Fibroblast of gingiva (primary cell): ENCODE measurements at places on chromosomes 16 and 17.
A peak's percentile ranks its signal among the peaks of the same experiment; 100 is the strongest.

DNA sequence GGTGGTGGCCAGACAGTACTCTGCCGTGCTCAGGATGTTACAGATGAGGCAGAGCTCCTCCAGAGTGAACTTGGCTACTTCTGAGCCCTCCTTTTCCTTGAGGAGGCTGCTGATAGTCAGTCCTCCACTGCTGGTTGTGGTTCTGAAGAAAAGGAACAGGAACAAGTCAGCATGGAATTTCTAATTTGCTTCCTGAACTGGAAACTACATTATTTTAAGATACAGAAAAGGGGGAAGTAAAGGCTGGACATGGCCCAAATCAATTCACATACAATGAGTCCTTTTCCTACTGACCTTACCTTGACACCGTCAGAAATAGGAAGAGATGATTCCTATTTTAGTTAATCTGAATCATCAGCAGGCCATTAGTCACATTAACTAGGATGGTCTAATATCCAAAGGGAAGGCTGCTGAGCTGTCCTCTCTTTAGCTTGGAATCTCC lies 154.2 kb downstream of the VPS53 start:
- no peak for DNase-seq

DNA sequence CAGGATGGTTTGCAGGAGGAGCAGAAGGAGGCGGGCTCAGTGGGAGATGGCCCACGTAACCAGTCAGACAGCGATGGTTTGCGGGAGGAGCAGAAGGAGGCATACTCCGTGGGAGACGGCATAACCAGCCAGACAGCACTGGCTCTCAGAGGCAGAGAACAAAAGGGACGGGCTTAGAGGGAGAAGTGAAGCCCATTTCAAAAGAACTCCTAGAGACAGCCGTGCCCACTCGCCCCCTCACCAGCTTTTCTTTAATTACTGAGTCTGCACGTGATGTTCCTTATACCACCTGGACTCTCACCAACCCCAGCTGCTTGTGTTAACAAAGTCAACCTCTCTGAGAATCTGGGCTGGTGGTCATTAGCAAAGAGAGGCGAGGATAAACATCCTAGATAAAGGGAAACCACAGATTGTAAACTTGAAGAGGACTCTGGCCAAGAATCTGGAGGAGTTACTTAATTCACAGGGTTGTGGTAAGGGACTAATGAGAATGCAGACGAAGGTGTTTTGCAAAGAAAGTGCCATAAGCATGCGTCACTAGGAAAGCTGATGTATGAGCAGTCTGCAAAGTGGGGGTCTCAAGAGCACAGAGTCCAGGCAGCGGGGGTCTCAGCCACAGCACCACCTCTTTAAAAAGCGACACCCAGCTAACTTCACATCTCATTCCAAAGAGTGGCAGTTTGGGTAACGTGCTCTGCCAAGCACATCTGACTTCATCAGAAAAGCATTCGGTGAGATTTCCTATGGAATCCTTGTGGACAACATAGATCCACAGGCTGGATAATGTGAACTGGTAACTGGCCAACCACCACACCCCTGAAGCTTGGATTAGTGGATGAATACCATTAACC lies 51.7 kb downstream of the NXN start:
- DNase-seq, result peak; percentile 91

DNA sequence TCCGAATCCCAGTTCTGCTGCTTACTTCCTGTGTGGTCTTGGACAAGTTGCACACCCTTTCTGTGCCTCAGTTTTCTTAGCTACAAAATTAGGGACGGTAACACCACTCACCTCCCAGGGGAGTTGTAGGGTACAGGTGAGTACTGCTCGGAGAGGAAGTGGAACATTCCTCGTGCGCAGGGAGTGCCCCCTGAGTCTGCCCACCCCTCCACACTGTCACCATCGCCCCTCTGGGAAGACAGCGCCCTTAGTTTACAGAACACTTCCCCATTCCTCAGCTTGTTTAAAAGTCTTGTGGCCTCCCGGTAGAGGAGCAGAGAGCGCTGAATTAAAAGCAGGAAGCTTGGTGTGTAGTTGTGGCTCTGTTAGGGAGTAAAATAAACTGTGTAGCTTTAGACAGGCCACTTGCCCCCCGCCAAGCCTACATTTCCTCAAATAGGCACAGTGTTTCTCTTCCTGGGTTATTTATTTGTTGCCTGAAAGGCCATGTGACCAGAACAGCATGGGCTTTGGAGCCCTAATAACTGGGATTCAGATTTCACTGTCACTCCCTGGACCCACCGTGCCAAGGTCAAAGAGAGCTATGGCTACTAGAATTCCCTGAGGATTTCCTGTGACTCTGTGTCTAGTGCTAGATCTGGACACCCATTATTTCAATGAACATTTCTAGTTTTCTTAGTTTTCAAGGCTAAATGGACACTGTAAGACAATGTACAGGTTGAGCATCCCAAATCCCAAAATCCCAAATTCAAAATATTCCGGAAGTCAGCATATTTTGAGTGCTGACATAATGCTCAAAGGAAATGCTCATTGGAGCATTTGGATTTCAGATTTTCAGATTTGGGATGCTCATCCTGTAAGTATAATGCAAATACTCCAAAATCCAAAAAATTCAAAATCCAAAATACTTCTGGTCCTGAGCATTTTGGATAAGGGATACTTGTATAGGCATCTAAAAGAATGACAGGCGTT lies 372.5 kb downstream of the SNX29 start:
- no peak for DNase-seq

GRCh38 chr16:64773638-64774037 lies 348.2 kb downstream of the CDH11 start:
- no peak for DNase-seq

DNA sequence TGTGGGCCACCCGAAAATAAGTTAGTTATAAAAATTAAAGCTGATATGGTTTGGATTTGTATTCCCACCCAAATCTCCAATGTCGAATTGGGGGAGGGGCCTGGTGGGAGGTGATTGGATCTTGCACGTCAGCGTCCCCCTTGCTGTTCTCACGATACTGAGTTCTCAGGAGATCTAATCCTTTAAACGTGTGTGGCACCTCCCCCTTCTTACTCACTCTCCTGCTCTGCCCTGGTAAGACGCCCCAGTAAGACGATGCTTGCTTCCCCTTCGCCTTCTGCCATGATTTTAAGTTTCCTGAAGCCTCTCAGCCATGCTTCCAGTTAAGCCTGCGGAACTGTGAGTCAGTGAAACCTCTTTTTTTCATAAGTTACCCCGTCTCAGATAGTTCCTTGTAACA lies 35.4 kb downstream of the SYCE1L start:
- no peak for DNase-seq

- no peak for DNase-seq
Measured at GRCh38 chr16:85449885-85450245, 163.3 kb upstream of the GSE1 start.

- no peak for DNase-seq
Measured at GRCh38 chr17:32536736-32537643, 50.2 kb downstream of the CDK5R1 start.

- no peak for DNase-seq
Measured at GRCh38 chr17:35597604-35598003, 10.5 kb downstream of the AP2B1 start.

- no peak for DNase-seq
Measured at GRCh38 chr16:58850678-58851020, 116.5 kb upstream of the GOT2 start.

GRCh38 chr16:17768257-17768656 lies 297.5 kb upstream of the XYLT1 start:
- peak; percentile 72 for DNase-seq

DNA sequence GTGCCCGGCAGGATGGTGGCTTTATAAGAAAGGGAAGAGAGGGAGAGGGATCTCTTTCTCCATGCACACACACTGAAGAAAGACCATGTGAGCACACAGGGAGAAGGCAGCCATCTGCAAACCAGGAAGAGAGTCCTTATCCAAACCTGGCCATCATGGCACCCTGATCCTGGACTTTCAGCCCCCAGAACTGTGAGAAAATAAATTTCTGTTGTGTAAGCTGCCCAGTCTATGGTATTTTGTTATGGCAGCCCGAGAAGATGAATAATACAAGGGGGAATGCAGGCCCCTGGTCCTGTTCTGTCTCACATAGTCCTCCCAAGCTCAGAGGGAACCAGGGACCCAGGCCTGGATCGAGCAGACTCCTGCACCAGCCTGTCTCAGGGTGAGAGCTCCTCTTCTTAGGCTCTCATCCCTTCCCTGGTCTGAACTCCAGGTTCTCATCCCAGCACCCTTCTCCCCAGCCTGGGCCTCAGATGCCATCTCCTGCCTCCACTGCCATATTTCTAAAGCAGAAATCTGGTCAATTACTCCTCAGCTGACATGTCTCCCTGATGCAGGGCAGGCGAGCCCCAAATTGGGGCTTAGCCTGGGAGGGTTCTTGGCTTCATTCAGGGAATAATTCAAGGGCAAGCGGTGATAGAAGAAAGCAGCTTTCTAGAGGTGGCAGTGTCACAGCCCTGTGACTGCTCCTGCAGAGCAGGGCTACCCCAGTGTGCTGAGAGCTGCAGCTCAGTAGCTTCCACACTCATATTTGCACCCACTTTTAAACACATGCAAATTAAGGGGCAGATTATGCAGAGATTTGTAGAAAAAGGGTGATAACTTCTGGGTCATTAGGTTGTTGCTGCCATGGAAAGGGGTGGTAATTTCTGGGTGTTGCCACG lies 28.8 kb downstream of the IGFBP4 start:
- DNase-seq, result peak; percentile 33

DNA sequence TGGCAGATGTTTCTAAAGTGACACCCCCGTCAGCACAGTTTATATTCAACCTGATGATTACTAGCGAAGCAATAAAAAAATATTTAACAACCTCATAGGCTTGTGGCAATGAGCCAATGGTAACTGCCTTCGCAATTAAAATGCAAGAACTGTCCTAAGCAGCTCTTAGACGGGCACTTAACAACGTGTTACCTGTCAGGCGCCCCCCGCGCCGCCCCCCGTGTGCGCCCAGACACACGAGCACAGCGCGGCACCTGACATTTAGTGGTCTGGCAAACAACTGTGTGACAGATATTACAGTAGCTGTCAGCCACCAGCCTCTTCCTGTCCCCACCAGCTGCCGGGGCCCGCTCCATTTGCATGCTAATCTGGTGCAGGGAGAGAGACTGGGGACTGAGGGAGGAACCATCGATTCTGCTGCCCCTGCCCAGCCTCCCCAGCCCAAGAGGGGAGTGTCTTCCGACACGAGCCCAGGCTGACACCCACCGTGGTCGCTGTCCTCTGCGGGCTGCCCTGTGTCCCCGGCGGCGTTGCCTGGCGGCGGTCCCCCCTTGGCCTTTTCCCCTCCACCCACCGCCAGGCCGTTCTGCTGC lies 12.7 kb downstream of the NDUFAF8 start:
- DNase-seq, result no peak

DNA sequence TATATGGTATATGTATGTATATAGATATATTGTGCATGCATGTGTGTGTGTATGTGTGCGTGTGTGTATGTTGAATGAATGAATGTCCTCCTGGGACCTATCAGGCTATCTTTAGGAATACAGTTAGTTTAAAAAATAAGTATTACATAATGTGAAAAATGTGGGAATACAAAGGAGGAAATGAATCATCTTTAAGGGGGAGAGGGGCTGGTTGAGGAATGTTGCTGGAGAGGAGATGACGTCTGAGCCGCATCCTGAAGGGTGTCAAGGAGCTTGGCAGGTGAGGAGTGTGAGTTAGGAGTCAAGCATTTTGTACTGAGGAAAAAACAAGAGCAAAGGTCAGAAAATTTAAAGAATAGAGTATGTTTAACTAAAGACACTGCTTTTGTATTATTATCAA lies 62.4 kb upstream of the NLK start:
- DNase-seq, result no peak

DNA sequence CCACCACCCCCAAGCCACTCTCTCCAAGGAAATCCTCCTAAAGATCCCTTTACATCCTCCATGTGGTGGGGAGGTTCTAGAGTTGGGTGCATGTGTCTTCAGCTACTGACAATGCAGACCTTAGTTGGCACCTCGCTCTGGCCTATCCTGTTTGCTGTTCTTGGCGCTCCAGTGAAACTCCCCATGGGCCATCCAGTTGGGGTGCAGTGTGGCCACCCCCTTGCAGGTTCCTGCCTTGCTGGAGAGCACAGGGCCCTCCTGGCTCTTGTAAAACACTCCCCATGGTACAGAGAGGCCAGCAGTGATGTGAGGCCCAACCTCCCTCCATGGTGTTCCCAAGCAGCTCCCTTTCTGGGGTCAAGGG lies 22.7 kb upstream of the STH start:
- DNase-seq, result no peak

DNA sequence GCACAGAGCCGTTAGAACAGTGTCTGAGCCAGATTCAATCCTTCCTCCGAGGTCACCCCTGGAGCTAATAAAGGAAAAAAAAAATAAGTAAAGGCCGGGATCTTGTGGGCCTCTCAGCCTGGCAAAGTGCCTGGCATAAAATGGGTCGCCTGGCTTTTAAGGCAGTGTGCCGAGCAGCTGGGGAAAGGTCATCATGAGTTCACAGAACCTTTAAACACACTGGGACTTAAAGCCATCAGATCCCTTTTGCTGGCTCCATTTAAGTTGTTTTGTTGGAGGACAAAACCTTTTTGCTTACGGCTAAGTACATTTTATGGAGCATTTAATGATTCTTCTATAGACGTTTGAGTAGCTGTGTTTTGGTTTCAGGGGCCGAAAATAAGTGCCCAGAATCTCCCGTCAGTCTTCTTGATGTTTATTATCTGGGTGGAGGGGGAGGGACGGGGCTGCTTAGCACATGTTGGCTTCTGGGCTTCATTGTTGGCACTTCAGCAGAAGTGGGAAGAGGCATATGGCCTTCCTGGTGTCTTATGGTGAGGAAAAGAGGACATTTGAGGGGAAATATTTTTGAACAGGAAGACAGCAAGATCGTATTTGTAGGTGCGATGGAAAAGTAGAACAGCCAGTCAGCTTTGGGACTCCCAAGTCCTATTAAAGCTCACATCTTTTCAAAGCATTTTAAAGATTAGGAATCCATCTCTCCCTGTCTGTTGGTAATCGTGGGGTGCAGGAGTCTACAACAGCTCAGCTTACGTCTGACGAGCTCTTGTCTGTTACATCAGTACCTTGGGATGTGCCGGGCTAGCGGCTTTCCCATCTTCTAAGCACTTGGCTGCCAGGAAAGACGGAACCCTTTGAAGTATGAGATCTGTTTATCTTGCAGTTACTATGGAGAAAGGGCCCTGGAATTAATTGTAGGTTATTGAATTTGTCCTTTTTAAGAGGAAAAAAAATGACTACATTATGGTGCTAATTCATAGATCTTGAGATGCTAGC lies 31.1 kb downstream of the RBFOX1 start:
- no peak for DNase-seq

- DNase-seq, result peak; percentile 21
Measured at GRCh38 chr17:628089-628941, 86.3 kb downstream of the VPS53 start.

GRCh38 chr17:78777881-78778280 lies 4.2 kb downstream of the CYTH1 start:
- DNase-seq, result no peak

- DNase-seq, result no peak
Measured at GRCh38 chr17:54046570-54046969, 223.8 kb downstream of the KIF2B start.

DNA sequence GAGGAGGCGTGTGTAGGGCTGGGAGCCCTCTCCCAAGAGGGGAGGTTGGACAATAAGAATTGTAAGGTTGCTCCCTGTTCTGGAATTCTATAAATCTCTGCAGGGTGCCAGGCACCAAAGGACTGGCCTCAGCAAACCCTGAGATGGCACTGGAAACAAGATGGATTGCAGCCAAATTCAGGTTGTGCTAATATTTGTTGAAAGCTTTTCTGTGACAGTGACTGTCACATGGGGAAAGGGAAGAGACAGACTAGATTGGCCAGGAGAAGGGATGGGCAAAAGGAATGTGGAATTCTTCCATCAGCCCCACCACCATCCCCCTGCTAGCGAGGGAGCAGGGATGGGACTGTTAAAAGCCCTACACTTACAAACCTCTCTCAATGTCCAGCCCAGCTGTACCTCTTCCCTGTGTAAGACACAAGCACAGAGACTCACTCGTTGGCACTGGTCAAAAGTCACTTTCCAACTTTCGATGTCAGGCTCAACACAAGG lies 62.4 kb downstream of the SOX9 start:
- DNase-seq, result no peak
